GM23338 (cell line): ENCODE measurements at places on chromosomes 3 and 15. TPM values are rescaled to one million over a fixed set of nuclear protein-coding genes. Genes with fewer than 3 reads are reported as not detected.

DNA sequence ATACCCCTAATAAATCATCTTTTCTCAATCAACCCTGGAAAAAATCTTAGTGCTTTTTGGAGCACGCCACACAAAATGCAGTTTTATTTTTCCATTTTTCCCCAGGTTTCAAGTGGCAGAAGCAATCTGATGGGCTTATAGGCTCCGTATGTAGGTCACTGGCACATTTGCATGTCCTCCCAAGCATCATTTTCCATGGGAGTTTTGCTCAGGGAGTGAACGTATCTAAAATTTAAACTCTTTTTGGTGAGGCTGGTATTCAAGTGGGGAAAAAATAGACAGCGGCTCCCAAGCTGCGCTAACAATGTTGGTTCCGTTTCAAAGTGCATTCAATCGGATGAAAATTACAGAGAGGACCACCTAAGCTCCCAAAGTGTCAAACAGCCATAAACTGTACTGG lies 233.4 kb downstream of the MEX3B start:
- no peaks in the 10 kb centered on the region for H3K36me3 ChIP-seq
- H3K27me3 ChIP-seq = no peaks in the 10 kb centered on the region
- no peaks in the 10 kb centered on the region for H3K4me1 ChIP-seq
- H3K27ac ChIP-seq = no peak overlapping the region

DNA sequence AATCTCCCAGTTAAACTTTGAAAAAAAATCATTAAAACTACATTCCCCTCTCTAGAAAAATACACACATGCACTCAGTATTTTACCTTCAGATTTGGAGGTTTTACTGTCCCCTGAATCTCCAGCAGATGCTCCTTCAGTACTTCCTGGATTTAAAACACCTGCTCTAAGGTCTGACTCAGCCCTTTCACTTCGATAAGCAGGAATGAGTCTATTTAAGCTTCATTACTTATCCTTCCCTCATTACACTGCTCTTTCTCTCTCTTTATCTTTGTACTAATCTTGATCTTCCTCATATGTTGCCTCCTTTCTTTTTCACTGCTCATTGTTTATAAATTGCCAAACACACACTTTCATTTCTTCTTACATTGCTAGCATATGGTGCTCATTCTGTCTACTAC lies 443.9 kb downstream of the DIPK2A start:
- no peak for DNase-seq
- H3K4me3 ChIP-seq = no peak overlapping the region
- no peaks in the 10 kb centered on the region for H3K36me3 ChIP-seq
- no peak overlapping the region for H3K27ac ChIP-seq
- H3K27me3 ChIP-seq = no peaks in the 10 kb centered on the region
- no peaks in the 10 kb centered on the region for H3K4me1 ChIP-seq

DNA sequence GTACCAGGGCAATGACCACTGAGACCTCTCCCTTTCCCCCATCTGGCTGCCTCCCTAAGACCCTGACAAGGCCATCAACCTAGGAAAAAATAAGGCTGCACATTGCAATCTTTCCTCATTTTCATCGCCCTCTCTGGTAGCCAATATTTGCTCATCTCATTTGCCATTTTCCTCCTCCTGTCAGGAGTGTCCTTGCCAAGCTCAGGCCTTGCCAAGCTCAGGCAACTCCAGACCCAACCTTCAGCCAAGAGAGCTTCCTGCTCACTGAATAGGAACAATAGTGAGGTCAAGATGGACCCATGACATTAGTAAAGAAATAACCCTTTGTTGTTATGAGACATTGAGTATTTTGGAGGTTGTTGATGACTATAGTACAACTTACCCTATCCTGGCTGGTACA lies 380.3 kb downstream of the RSL24D1 start:
- H3K27ac ChIP-seq = no peak overlapping the region
- H3K4me1 ChIP-seq = no peaks in the 10 kb centered on the region
- H3K36me3 ChIP-seq = peaks cover 3% of the 10 kb centered on the region; the same call in 1 of the 2 replicates
- H3K27me3 ChIP-seq = no peaks in the 10 kb centered on the region
- H3K4me3 ChIP-seq = no peak overlapping the region

DNA sequence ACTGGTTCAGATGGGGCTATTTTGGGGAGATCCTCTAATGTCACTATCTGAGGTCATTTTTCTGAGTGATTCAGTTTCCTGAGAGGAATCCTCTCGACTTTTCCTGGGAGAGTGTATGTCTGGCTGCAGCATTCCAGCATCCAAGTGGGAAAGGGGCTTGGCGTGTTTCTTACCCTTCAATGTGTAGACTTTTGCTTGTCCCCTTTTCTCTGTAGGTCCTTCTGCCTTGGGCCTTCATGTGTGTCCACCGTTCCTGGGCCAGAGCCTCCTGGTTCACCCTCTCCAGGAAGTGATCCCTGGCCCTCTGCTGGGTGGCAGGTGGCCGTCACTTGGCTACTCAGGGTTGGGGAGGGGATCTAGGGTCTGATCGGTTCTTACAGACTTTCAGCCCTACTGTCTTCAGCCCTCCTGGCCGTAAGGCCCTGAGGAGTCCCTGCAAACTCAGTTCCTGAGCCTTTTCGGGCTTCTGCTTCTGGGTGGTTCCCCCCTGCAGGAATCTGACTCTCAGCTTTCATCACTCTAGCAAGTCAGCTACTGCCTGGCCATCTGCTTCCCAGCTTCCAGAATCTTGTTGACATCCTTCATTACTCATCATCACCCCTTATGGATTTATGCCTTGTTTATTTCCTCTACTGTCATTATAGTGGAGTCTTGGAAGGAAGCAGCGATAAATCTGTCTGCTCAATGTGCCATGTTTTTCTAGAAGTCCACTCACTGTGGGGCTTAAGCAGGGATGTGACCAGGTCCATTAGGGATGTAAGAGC lies 36.5 kb downstream of the GOLGA6L10 start:
- H3K4me1 ChIP-seq = no peaks in the 10 kb centered on the region
- no peak overlapping the region for H3K4me3 ChIP-seq
- H3K27me3 ChIP-seq = no peaks in the 10 kb centered on the region
- no peak overlapping the region for H3K27ac ChIP-seq
- DNase-seq = no peak

OR5K2 gene
- total RNA-seq = not detected in 2 replicates

GRCh38 chr3:141792495-141792894 lies 29.3 kb downstream of the GRK7 start:
- H3K4me1 ChIP-seq = peaks cover 7% of the 10 kb centered on the region
- no peak overlapping the region for H3K4me3 ChIP-seq
- peaks cover 12% of the 10 kb centered on the region; the same call in 1 of the 2 replicates for H3K27me3 ChIP-seq
- DNase-seq = no peak
- H3K36me3 ChIP-seq = no peaks in the 10 kb centered on the region
- H3K27ac ChIP-seq = no peak overlapping the region

- no peaks in the 10 kb centered on the region for H3K27me3 ChIP-seq
- H3K4me1 ChIP-seq = no peaks in the 10 kb centered on the region
- no peaks in the 10 kb centered on the region for H3K36me3 ChIP-seq
- H3K4me3 ChIP-seq = no peak overlapping the region
- no peak for DNase-seq
These were observed 100.4 kb downstream of the VGLL4 start for GRCh38 chr3:11543141-11543947.

- DNase-seq = no peak
- H3K4me1 ChIP-seq = no peaks in the 10 kb centered on the region
- H3K27me3 ChIP-seq = no peaks in the 10 kb centered on the region
- peaks cover 5% of the 10 kb centered on the region; the same call in 1 of the 2 replicates for H3K36me3 ChIP-seq
- no peak overlapping the region for H3K27ac ChIP-seq
These were observed 6.3 kb downstream of the IRAK2 start for GRCh38 chr3:10170915-10171478.

GRCh38 chr3:107727102-107727501 lies 204.3 kb downstream of the BBX start:
- no peak overlapping the region for H3K27ac ChIP-seq
- H3K4me1 ChIP-seq = no peaks in the 10 kb centered on the region
- DNase-seq = no peak

PLSCR2 gene
- total RNA-seq = not detected in 2 replicates

DNA sequence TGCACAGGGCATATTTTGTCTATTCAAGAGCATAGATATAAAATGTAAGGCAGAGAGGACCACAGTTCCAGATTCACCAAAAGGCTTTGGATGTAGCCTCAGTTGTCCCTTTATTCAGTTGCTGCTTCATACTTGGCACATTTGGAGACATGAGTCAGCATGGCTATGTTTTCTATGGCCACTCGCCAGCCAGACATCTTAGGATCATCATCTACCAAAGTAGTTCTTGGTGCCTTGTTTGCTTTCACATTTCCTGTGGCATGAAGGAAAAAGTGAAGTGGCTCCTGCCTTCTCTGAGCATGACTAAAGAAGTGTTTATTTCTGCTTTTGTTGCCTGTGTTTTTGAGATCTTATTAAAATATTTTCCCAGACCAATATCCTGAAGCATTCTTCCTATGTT lies 7.2 kb downstream of the SUSD5 start:
- DNase-seq = no peak
- H3K27ac ChIP-seq = no peak overlapping the region
- H3K27me3 ChIP-seq = peaks cover 14% of the 10 kb centered on the region
- H3K4me1 ChIP-seq = no peaks in the 10 kb centered on the region
- H3K36me3 ChIP-seq = no peaks in the 10 kb centered on the region; the same call in none of the 2 replicates

SLC25A20 gene
- 4.3 and 4.4 TPM in 2 replicates for total RNA-seq

DNA sequence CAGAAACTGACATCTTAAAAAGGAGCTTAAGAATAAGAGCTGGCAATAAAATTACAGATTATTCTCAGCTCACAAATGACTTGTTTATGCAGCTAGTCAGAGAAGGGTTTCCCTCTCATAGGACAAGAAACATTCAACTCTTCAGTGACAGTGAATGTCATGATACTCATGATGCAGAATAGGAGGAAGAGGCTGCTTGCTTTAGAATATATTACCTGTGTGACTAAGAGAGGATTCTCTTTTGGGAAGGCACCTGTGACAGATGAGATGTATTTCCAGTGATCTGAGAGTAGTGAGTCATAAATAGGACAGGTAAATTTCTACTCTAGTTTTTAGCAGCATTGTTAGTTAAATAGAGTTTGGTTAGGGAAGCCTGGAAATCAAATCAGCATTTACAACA lies 39.9 kb downstream of the RASA2 start:
- no peaks in the 10 kb centered on the region for H3K27me3 ChIP-seq
- H3K4me3 ChIP-seq = no peak overlapping the region
- H3K36me3 ChIP-seq = no peaks in the 10 kb centered on the region
- H3K4me1 ChIP-seq = peaks cover 8% of the 10 kb centered on the region
- peak; percentile 27 for DNase-seq

GRCh38 chr15:88580532-88580931 lies 34.1 kb upstream of the DET1 start:
- no peak for DNase-seq
- no peaks in the 10 kb centered on the region for H3K27me3 ChIP-seq
- H3K4me3 ChIP-seq = no peak overlapping the region
- no peaks in the 10 kb centered on the region for H3K36me3 ChIP-seq
- H3K27ac ChIP-seq = no peak overlapping the region

GRCh38 chr15:85100186-85100937 lies 118.7 kb downstream of the PDE8A start:
- H3K4me3 ChIP-seq = no peak overlapping the region
- H3K27ac ChIP-seq = no peak overlapping the region
- DNase-seq = no peak
- no peaks in the 10 kb centered on the region for H3K27me3 ChIP-seq
- no peaks in the 10 kb centered on the region for H3K36me3 ChIP-seq

CDHR4 gene
- total RNA-seq = 0.24 TPM in 1 of 2 replicates, not detected in the other

HGD gene
- not detected in 2 replicates for total RNA-seq

GRCh38 chr3:181103605-181104004 lies 114.1 kb upstream of the DNAJC19 start:
- H3K4me3 ChIP-seq = no peak overlapping the region
- H3K27me3 ChIP-seq = no peaks in the 10 kb centered on the region
- no peaks in the 10 kb centered on the region for H3K36me3 ChIP-seq
- 0 out of 2 replicates have a peak, but pooled peaks cover 5% of the 10 kb centered on the region for H3K4me1 ChIP-seq
- H3K27ac ChIP-seq = no peak overlapping the region
- DNase-seq = peak; percentile 93

GRCh38 chr15:66740802-66741201 lies 38.8 kb downstream of the SMAD6 start:
- no peak overlapping the region for H3K4me3 ChIP-seq
- no peaks in the 10 kb centered on the region for H3K36me3 ChIP-seq
- no peaks in the 10 kb centered on the region for H3K27me3 ChIP-seq
- H3K27ac ChIP-seq = no peak overlapping the region
- no peak for DNase-seq
- H3K4me1 ChIP-seq = peaks cover 22% of the 10 kb centered on the region

- no peaks in the 10 kb centered on the region for H3K4me1 ChIP-seq
- H3K4me3 ChIP-seq = no peak overlapping the region
- H3K36me3 ChIP-seq = no peaks in the 10 kb centered on the region
- no peaks in the 10 kb centered on the region for H3K27me3 ChIP-seq
- H3K27ac ChIP-seq = no peak overlapping the region
These were observed 266.0 kb downstream of the VPS13C start for GRCh38 chr15:61794276-61794675.

DNA sequence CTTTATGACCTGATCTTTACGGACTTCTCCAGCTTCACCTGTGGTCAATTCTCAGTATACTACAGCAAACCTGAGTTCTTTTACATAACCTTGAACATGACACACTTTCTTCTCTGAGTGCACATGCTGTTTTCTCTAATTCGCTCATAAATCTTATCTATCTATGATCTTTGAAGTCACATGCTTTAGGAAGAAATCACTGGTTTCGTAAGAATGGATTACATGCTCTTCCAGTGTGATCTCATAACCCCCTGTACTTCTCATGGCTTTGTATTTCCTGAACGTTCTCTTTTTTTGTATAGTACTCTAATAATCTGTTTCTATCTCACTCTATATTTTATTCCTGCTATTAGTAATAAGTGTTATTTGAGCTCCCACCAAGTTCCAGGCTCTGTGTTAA lies 1165.2 kb downstream of the TBL1XR1 start:
- H3K27ac ChIP-seq = no peak overlapping the region
- H3K4me1 ChIP-seq = no peaks in the 10 kb centered on the region
- no peaks in the 10 kb centered on the region for H3K36me3 ChIP-seq

GRCh38 chr3:14783480-14784086 lies 35.2 kb upstream of the FGD5 start:
- no peak for DNase-seq
- H3K4me3 ChIP-seq = no peak overlapping the region
- no peak overlapping the region for H3K27ac ChIP-seq
- H3K36me3 ChIP-seq = no peaks in the 10 kb centered on the region
- peaks cover 6% of the 10 kb centered on the region for H3K4me1 ChIP-seq

GOLGA6L10 gene
- 0.07 TPM in 1 of 2 replicates, not detected in the other for total RNA-seq

DNA sequence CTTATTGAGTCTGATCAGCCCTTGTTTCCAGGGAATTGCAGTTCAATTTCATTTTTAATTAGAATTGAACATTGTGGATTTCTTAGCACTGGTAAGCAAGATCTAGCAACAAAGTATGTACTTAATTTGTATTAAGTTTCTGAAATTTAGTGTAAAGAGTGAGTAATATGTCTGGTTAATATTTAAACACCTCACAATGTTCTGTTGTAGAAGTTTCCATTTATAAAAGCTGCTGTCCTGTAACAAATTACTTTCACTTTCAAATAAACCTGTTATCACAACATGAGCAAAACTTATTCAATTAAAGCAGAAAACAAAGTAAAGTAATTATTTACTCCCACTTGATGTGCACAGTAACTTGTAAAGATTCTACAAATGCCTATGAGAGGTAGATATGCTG lies 448.5 kb downstream of the NAALADL2 start:
- no peaks in the 10 kb centered on the region for H3K36me3 ChIP-seq
- no peaks in the 10 kb centered on the region for H3K27me3 ChIP-seq
- DNase-seq = no peak
- no peak overlapping the region for H3K27ac ChIP-seq
- no peaks in the 10 kb centered on the region for H3K4me1 ChIP-seq

- H3K27ac ChIP-seq = no peak overlapping the region
- H3K36me3 ChIP-seq = no peaks in the 10 kb centered on the region
- H3K4me3 ChIP-seq = no peak overlapping the region
These were observed 34.4 kb upstream of the SLC6A1 start for GRCh38 chr3:10957976-10958749.
